ENCODE measurements at places on chromosomes 16 and 17.

- no peak for DNase-seq
Measured at GRCh38 chr17:62760945-62761267, 47.2 kb downstream of the MARCHF10 start.

DNA sequence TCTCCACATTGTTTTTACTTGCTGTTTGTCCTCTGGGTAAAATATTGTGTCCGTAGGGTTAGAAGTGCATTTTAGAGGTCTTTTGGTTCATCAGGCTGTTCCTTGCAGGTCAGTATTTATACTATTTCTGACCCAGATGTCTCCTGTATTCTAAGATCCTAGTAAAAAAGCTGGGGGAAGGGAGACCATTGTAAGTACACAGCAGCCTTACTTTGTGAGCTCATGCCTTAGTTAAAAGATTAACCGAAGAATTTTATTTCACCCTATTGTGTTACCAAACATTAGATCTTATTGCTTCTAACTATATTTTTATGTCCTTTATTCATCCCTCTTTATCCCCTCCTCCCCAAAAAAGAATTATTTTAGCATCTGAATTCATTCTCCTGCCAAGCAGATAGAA lies 444.1 kb upstream of the RBFOX1 start:
- DNase-seq: no peak

DNA sequence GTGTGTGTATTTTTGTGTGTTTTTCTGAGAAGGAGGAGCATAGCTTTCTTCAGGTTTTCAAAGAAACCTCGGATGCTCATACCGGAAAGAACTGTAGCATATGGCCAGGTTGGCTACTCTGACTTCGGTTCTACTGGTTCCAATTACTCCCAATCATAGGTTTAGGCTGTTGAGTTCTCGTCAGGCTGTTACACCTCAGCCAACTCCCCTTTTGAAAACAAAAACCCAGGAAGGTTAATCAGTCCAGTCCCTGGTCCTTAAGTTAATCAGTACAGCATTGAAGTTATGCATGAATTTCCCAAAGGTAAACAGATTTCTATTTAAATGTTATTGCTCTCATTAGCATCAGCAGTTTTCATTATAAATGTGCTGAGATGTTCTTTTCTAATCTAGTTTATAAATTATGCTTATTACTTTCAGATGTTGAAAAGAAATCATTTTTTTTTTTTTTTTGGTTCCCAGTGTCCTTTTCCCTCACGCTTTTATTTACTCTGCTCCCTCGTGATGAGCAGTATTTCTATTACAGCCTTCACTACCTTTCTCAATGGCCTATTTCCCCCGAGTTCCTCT lies 111.0 kb downstream of the NPIPB5 start:
- DNase-seq: no peak

- DNase-seq: no peak
Measured at GRCh38 chr17:8503807-8504206, 68.1 kb downstream of the NDEL1 start.

- no peak for DNase-seq
Measured at GRCh38 chr17:75266316-75267152, 4.5 kb downstream of the MIF4GD start.

- no peak for DNase-seq
Measured at GRCh38 chr17:10370016-10370608, 2.7 kb downstream of the MYH13 start.

- DNase-seq: no peak
Measured at GRCh38 chr17:63682441-63682840, 17.5 kb downstream of the LIMD2 start.

DNA sequence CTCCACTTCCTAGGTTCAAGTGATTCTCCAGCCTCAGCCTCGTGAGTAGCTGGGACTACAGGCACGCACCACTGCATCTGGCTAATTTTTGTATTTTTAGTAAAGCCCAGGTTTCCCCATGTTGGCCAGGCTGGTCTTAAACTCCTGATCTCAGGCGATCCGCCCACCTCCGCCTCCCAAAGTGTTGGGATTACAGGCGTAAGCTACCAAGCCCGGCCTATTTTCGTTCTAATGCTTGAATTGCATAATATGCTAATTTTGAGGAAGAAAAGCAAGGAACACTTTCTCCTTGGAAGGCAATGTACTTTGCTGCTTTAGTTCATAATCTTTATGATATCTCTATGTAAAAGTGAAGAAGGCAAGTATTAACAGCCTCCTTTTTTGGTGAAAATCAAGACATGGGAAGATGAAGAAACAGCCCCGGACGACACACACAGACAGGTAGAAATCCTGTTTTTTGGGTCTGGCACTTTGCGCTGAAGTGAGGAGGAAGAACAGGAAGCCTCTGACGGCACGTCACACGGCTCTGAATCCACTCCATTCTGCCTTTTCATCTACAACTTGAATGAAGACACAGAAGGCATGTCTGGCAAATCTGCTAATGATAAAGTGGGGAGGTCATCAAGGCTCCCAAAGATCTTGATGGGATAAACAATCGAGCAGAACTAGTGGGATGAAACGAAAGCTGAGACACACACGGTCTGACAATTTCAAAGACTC lies 24.9 kb downstream of the VPS53 start:
- DNase-seq: no peak

- no peak for DNase-seq
Measured at GRCh38 chr16:53822936-53823529, 119.1 kb downstream of the FTO start.

- DNase-seq: no peak
Measured at GRCh38 chr17:77729587-77729986, 228.9 kb upstream of the TNRC6C start.

Measured in HTR-8/SVneo (cell line).